Fibroblast of upper back skin (primary cell): ENCODE measurements at places on chromosomes 1 and 21.

GRCh38 chr1:21255284-21255942 is 34.9 kb downstream of the ECE1 start:
- peak; percentile 82 for DNase-seq

DNA sequence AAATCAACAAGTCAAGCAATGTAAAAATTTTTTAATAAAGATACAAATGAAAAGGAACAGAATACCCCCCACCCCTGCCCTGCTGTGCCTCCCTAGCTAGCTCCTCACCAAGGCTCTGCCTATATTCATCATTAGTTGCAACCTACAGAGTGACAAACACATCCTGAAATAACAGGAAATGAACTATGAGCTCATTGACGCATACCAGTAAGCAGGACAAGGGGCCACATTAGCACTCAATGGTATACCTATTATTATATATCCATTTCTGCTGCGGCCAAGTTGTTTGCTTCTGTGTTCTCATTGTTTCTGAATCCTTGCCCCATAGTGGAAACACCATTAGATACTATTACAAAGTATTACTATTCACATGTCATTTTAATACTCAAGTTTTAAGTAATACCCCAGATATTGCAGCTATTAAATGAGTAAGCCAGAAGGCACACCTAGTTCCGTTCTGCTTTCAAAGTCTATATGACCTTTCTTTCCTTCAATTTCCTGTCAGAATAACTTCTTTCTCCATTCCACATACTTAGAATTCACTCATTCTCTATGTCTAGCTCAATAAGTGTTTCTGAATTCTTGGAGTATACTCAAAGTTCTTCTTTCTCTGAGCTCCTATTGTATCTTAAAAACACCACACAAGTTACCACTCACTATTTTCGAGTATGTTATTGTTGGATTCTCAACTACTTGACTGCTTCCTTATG is 1214.9 kb downstream of the PLA2G4A start:
- no peak for DNase-seq

DNA sequence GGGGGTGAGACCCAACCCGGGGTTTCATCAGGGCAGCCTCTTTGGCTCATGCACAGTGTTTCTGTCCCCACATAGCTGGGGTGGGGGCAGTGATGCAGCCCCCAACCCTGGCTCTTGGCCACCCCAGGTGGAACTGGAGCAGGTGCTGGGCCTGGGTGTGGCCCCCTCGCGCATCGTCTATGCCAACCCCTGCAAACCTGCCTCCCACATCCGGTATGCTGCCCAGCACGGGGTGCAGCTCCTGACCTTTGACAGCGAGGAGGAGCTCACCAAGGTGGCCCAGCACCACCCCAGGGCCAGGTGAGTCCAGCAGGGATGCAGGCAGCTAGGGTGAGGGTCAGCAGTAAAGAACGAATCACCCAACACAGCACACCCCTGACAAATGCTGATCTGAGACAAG is 72.3 kb upstream of the TINAGL1 start:
- DNase-seq, result no peak

GRCh38 chr1:216596281-216596862 is 126.9 kb downstream of the ESRRG start:
- DNase-seq, result no peak

GRCh38 chr1:27664291-27664690 is 7.7 kb downstream of the IFI6 start:
- DNase-seq, result no peak

- DNase-seq, result no peak
Measured at GRCh38 chr1:78855258-78855657, 151.3 kb downstream of the ADGRL4 start.

- no peak for DNase-seq
Measured at GRCh38 chr1:214923278-214923915, 159.1 kb upstream of the KCNK2 start.

DNA sequence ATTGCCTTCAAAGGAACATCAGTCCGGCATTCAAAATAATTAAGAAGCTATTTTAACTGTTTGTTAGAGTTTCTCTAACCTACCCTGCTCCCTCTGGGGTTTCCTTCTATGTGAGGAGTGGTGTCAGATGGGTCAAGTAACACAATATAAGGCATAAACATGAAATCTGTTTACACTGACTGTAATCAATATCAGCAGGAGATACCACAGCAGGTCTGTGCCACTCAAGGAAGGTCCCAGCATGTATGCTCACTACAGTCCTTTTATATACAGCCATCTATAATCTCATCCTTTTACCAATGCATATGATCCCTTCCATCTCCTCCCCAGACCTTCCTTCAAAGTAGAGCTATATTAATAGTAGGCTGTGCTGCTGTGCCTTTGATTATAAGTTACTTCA is 25.4 kb downstream of the EEIG2 start:
- DNase-seq, result no peak

DNA sequence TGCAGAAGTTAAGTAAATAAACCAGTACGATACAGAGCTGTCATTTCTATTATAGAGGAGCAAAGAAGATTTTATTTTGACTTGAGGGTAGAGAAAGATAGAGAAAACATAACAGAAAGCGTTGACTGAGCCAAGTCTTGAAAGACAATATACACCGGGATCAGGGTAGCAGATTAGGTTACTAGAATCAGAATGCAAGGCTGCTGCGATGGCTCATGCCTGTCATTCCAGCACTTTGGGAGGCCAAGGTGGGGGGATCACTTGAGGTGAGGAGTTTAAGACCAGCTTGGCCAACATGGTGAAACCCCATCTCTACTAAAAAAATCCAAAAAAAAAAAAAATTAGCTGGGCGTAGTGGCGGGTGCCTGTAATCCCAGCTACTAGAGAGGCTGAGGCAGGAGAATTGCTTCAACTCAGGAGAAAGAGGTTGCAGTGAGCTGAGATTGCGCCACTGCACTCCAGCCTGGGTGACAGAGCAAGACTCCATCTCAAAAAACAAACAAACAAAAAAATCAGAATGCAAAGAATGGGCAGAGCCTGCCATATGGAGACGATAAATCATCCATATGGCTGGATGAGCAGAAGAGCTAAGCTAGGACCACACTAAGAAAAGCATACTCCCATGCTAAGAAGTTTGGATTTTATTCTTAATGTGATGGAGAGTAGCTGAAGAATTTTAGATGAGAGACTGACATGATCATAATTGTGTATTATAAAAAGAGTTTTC is 9.9 kb upstream of the ABCD3 start:
- no peak for DNase-seq

DNA sequence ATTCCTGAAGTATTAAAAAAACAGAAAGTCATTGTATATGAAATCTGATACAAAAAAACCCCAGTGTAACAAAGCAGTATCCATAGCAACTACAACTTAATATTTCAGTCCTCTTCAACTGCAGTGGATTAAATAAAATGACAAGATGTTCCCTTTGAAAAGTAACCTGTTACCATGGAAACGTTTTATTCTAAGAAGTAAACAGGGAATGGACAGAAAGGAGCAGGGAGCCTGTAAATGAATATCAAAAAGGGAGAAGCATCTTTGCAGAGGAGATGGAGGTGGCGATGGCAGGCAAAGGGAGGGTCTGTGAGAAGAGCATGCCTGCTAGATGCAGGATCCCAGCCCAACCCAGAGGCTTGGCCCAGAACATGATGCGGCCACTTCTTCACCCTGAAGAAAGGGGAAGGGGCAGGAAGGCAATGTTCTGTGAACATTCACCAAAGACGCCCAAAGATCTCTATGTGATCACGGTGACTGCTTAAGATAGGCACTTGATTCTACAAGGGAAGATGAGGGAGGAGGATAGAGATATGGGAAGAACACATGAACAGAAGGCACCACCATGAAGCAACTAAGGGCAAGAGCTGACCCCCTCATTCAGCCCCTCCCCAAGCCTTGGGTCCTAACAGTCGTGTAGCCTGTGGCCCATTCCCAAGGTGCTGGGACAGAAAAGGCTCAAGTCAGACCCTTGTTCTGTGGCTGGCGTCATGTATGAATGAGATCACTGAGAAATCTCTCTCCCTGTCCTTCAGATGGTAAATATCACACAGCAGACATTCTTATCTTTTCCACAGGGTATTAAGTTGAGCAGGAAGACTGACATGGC is 200.0 kb downstream of the SLC45A1 start:
- DNase-seq, result no peak

- DNase-seq, result peak; percentile 52
Measured at GRCh38 chr1:86155051-86155806, 1.3 kb downstream of the COL24A1 start.

DNA sequence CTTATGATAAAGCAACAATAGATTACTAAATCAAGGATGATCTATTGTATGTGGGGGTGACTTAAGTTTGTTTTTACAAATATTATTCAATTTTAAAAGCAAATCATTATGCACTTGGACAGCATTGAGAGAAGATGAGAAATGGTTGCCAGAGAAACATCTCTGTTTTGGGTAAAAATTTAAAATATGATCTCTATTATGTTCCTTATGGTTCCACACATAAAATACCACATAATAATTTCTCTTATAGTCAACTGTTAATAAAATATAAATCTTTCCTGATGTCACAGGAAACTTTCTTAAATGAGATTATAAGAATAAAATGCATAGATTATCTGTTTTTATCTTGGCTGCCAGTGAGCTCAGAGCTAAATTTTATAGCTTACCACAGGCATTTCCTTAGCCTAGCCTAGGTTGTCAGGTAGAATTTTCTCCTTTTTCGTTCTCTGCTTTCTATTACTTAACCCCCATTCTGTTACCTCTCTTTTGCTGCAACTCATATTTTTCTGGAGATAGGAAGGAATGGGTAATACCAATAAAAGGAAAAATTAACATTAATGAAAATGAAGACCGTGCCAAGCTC is 109.7 kb downstream of the TGFB2 start:
- DNase-seq, result no peak

- DNase-seq, result peak; percentile 91
Measured at GRCh38 chr1:8097077-8097799, 71.1 kb upstream of the ERRFI1 start.

DNA sequence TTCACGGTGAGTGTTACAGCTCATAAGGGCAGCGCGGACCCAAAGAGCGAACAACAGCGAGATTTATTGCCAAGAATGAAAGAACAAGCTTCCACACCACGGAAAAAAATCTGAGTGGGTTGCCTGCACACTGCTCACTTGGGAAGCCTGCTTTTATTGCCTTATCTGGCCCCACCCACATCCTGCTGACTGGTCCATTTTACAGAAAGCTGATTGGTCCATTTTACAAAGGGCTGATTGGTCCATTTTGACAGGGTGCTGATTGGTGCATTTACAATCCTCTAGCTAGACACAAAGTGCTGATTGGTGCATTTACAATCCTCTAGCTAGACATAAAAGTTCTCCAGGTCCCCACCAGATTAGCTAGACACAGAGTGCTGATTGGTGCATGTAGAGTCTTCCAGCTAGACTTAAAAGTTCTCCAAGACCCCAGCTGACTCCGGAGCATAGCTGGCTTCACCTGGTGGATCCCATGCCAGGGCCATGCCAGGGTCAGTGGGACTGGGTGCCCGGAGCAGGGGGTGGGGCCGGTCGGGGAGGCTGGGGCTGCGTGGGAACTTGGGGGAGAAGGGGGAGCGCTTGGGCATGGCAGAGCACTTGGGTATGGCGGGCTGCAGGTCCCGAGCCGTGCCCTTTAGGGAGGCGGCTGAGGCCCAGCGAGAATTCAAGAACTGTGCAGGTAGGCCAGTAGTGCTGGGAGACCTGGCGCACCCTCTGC is 75.4 kb upstream of the ATP1A1 start:
- no peak for DNase-seq

GRCh38 chr21:36504067-36505058 is 24.4 kb upstream of the CLDN14 start:
- DNase-seq, result peak; percentile 56

- DNase-seq, result no peak
Measured at GRCh38 chr21:44686000-44686781, 4.2 kb upstream of the KRTAP12-1 start.
